ENCODE measurements at places on chromosomes 4 and X. TPM values are rescaled to one million over a fixed set of nuclear protein-coding genes. Genes with fewer than 3 reads are reported as not detected.

DGAT2L6 gene
- polyA plus RNA-seq, result not detected

JADE1 gene
- 7.1 TPM for polyA plus RNA-seq

SNCA gene
- polyA plus RNA-seq, result 127 TPM

PAGE1 gene
- not detected for polyA plus RNA-seq

RPS6KA6 gene
- 1.4 TPM for polyA plus RNA-seq

PF4V1 gene
- polyA plus RNA-seq, result not detected

ATOH1 gene
- polyA plus RNA-seq, result not detected
